ENCODE measurements at places on chromosomes 4 and X. TPM values are rescaled to one million over a fixed set of nuclear protein-coding genes. Genes with fewer than 3 reads are reported as not detected.

GRCh38 chrX:12986886-12987285, 12.0 kb downstream of the TMSB4X start:
- no peak for DNase-seq

UGT2A3 gene
- not detected for total RNA-seq

- DNase-seq, result no peak
These were observed 3.5 kb downstream of the TMSB4X start for GRCh38 chrX:12978205-12979025.

KCNIP4 gene
- not detected for total RNA-seq

TRIML2 gene
- total RNA-seq, result not detected

DNA sequence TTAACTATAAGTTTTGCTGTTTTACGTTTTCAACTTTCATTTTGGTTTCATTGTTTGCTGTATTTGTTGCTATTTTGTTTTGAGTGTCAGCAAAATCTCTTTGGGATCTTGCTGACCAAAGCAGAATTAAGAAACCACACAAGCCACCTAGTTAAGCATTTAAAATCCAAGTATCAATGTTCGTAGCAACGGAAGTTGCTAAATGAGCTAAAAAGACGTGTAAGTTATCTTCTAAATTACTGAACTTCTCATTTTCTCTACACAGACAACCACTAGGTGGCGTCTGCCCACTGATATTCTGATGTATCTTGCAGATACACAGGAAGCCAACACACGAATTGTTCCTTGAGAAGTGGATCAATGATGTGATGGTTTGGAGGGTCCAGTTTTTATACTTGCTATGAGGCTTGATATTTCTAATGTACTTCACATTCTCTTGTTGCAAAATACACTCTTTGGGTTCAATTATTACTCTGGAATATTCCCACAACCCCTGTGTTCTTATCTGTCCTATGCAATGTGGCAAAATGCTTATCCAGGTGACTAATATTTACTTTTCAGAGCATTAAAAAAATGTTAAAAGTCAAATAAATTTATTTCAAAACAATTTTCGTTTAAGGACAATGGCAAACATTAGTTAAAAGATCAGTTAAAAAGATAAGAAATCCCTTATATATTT, 250.5 kb downstream of the TECRL start:
- no peak for DNase-seq

DNA sequence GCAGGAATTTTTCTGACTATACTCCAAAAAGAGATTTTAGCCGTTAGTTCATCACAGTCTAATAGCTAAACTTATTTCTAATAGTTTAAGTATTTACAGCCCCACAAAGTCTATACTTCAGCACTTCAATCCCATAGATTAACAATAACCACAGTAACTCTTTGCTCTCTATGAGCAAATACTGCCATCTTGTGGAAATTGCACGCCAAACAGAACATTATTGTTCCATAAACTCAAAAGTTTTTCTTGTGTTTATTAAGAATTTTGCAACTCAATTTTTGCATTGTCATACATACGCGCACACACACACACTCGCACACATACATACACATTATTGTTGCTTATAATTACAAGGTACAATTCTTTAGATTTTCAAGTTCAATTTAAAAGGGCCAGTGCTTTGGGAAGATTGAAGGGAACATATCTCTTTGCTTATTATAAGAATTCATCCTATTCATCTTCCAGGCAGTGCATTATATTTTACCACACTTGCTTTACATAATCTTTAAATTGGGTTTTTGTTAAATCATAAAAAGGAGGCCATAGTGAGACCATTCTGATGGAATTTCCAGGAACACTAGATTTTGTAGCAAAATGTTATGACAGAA, 63.8 kb upstream of the ATOH1 start:
- DNase-seq, result no peak

FGFRL1 gene
- total RNA-seq, result 28.1 TPM

DNA sequence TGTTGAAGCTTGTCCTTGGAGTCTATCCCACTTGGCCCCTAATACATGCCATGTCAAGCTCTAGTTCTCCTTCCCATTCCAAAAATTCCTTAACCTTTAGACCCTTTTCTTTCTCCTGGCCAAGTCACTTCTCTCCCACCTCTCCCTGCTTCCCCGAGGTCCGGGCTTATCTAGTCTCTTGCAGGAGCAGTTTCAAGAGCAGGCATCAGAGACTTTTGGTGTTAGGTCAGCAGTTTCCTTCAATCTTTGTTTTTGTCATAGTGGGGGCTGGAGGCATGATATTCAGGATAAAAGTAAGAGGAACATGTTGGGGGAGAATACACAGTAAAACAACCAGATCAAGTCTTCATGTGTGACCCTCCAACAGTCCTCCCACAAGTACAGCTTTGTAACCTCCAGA, 11.5 kb upstream of the IDS start:
- no peak for DNase-seq

- no peak for DNase-seq
These were observed 104.3 kb upstream of the RAPGEF2 start for GRCh38 chr4:158998624-158999023.

NPY5R gene
- total RNA-seq, result not detected

CXCL3 gene
- 0.43 TPM for total RNA-seq

GRCh38 chr4:71231129-71232055, 107.4 kb upstream of the SLC4A4 start:
- DNase-seq, result peak; percentile 91

DNA sequence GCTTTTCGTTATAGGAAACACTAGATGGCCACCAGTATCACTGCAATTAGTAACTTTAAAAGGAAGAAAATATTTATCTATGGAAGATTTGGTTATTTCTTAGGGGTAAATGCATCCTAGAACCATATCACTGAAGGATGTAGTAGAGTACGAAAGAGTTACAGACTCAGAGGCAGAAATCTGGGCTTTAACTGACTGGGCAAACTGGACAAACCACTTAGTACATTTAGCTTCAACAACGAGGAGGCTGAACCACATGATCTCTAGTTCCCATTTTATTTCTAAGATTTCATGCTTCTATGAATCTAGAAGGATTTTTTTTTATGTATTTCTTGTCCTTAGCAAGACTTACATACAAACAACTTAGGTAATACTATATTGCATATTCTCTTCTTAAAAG, 93.0 kb downstream of the SMARCA5 start:
- DNase-seq, result no peak

DNA sequence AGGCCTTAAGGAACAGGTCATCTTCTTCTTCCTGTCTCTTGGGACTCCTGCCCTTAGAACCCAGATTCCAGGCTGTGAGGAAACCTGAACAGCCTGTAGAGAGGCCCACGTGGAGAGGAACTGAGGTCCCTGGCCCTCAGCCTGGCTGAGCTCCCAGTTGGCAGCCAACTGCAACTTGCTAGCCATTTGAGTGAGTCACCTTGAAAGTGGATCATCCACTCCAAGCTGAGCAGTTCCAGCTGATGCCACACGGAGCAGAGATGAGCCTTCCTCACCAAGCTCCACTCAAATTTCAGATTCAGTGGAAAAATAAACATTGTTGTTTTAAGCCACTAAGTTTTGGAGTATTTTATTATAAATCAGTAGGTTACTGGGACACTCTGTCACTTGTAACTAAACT, 392.5 kb downstream of the BCOR start:
- no peak for DNase-seq

RASGEF1B gene
- 2.4 TPM for total RNA-seq
